ENCODE measurements at places on chromosomes 4 and X.
A peak's percentile ranks its signal among the peaks of the same experiment; 100 is the strongest.

DNA sequence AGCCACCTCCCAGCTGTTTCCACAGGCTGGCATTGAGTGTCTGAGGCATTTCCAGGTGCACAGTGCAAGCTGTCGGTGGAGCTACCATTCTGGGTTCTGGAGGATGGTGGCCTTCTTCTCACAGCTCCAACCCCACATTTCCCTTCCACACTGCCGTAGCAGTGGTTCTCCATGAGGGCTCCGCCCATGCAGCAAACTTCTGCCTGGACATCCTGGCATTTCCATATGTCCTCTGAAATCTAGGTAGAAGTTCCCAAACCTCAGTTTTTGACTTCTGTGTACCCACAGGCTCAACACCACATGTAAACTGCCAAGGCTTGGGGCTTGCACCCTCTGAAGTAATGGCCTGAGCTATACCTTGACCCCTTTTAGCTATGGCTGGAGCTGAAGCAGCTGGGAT lies 10.3 kb upstream of the FRMPD4 start:
- ATAC-seq: no peak

DNA sequence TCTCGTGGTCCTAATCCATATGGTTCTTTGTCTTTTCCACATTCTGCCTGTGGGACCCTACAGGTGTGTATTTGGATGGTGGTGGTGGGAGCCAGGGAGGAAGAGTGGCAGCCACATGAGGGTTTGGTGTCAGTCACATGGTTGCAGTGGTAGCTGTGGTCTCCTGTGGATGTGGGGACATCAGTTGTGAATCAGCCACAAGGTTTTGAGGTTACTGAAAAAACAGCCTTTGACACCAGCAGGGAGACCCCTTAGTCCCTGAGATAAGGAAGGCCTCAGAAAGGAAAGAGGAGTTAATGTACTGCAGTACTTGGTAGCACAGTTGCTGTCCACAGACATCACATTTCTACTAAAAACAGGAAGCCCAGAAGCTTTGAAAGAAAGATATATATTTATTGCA lies 15.8 kb upstream of the GAGE10 start:
- no peak for ATAC-seq

DNA sequence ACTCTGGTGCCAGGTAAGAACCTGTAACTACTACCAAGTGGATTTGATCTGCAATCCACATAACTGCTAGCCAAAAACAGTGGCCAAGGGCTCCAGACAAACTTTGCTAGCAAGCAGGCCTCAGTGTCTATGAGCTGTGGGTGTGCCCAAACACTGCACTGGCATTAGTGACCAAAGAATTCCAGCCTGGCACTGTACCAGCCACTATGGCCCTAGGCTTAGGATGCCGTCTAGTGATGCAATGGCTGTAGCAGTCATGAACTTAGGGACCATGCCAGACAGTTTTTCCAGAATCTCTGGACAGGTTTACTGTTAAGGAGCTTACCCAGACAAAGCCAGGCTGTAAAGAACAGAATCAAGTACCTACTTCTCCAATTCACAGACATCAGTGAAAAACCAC lies 33.7 kb upstream of the PRR27 start:
- ATAC-seq: peak; percentile 32

DNA sequence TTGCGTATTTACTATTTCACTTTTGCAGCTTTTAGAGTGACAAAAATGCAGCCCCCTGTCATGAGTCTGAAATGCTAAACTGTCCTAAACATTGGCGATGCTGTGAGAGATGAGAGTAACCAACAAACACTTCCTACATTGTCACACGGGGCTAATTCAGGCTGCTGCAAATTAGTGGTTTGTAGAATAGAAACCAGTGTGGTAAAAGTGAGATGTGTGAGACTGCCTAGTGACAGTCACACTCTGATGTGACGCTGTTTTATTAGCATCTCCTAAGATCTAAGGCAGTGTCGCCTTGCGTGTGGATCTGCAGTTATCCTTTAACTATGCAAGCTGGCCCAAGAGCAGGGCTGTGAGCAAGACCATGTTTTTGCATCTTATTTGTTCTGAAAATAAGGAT lies 800.2 kb upstream of the TENM3 start:
- no peak for ATAC-seq

DNA sequence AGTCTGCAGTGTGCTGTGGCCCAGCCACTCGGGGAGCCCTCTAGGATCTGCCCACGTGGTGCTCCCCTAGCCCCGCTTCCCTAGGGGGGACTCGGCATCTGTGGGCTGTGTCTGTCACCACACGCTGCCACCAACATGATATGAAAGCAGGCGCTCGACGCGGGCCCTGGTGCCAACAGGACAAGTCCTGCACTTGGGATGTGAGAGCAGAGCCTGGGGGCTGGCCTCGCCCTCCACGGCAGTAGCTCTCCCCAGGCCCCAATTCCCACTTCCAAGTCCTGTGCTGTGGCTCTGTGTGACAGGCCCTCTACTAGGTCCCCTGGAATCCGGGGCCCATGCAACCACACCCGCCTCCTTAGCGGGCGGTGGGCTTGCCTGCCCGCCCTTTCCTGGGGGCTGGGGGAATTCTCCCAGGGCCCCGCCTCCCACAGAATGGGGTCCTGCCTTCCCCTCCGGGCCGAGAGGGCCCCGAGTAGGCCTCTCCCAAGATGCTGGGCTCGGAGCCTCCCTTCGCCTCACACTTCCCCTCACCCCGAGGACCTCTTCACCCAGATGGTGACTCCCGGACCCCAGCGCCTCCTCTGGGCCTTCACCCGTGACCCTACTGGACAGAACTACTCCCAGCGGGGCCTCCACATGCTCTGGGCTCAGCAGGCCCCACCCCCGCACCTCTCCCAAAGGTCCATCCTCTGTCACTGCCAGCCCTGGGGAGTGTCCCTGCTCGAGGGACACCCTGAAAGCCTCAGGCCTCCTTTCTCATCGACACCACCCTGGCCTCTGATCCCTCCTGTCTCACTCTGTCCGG lies 11.2 kb downstream of the LRPAP1 start:
- ATAC-seq: peak; percentile 3

- ATAC-seq: no peak
These were observed 61.2 kb downstream of the STARD8 start for GRCh38 chrX:68708503-68709290.

- no peak for ATAC-seq
These were observed 12.0 kb downstream of the BST1 start for GRCh38 chr4:15714646-15715435.

- no peak for ATAC-seq
These were observed 95.6 kb upstream of the PCDH18 start for GRCh38 chr4:137627739-137628460.

DNA sequence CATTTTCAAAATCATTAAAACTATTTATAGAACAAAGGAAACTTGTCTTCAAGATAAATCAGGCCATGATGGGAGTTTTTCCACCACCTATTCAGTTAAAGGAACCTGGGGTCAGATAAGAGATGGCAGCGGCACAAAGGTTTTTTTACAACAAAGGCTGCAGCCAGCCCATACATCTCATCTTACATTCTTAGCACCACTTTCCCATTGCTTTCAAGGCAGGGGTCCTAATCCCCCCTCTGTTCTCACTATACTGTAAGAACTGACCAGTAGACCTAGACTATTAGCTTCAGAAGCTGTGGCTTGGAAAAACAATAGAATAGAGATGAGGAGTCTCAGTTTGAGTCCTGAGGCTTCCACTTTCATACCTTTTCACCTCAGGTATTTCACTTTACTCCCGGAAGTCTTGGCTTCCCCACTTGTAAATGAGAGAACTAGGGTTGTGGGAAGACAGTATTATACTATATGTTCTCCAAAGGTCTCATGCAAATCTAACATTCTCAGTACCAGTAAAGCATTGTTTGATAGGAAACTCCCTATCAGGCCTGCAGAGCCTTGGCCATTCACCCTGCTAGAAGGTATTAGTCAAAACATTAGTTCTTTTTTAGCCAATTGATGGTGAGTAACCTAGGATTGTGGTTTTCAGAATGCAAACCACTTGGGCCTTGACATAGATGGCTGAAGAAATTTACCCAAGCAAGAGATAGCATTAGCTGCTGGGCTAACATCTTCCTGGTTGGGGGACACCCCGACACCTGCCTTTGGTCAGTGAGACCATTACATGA lies 182.9 kb upstream of the PBDC1 start:
- ATAC-seq: no peak

DNA sequence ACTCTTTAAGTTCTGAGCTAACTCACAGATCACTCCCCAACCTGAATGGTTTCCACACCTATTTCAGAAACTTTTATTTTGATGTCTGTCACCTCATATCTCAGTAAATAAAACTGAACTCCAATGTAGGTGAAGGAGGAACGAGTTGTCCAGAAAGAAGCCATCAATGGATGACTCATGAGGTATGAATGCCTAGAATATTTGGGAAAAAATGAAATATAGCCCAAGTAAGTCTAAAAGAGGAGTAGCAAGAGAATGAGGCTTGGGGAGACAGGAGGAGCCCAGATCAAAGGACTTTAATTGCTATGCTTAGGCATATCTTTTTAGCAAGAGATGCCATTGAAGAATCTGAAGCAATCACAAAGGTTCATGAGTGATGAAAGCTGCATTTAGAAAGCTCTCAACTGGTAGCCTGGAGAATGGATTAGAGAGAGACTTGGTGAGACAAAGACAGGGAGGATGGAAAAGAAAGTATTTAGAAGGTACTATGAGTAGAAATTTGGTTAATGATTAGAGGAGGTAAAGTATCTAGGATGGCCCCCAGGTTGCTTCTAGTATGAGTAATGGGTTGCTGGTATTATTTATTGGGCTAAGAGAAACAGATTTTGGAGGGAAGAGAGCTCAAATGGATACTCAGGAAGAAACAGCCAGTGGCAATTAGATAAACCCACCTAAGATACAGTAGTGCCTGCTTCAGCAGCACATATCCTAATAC lies 39.4 kb downstream of the NOCT start:
- ATAC-seq: no peak

DNA sequence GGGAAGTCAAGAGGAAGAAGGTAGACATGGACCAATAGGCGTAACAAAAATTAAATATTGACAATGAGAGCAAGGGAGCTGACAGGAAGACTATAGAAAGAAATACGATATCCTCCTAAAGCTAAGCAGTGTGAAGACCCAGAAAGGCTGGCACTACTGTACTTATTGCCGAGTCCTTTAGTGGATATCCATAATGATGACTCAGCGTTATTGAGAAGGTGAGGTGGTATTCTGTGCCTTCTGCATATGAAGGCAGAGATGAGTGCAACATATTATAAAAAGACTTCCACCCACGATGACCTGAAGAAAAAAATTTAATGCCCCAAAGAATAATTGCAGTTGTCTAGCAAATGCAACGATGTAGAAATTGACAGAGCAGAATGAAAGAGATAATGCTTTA lies 13.0 kb upstream of the MCF2 start:
- ATAC-seq: no peak

- no peak for ATAC-seq
These were observed 67.7 kb downstream of the INPP4B start for GRCh38 chr4:142778430-142778829.

DNA sequence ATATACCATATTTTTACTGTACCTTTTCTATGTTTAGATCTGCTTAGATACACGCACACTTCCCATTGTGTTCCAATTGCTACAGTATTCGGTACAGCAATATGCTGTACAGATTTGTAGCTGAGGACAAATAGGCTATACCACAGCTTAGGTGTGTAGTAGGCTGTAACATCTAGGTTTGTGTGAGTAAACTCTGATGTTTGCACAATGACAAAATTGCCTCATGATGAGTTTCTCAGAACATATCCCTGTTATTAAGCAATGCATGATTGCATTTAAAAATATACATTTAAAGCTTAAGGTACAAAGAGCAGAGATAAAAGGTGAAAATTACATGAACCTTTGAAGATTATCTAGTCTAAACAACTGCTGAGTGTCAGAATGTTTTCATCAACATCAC lies 181.7 kb downstream of the ADGRA3 start:
- ATAC-seq: no peak

DNA sequence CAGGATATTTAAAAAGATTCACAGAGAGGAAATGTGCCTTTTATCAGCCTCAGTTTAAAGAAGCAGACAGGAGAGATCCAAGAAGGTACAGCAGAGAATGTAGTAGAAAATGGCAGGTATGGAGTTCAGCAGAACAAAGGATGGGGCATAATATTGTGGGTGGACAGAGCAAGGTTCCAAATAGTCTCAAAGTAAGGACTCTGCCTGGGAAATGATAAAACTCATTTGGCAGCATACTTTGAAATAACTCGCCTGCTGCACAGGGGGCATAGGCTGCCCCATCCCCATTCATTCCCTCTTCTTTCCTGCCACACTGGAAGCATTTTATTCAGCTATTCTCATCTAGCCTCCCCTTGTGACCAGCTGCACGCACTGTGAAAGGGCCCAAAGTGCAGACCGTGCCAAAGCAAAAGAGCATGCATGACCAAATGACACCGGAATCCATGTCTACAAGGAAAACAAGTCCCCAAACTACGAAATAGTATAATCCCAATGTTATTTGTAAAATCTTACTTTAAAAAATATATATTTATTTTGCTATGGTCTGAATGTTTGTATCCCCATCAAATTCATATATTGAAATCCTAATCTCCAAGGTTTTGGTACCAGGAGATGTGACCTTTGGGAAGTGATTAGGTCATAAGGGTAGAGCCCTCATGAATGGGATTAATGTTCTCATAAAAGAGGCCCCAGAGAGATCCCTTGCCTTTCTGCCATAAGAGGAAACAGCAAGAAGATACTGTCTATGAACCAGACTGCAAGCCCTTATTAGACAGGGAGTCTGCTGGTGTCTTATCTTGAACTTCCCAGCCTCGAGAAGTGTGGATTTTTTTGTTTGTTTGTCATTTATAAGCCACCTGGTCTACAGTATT lies 77.4 kb upstream of the PRSS48 start:
- ATAC-seq: no peak

GRCh38 chrX:101391831-101392230 lies 1.0 kb downstream of the RPL36A start:
- ATAC-seq: no peak

DNA sequence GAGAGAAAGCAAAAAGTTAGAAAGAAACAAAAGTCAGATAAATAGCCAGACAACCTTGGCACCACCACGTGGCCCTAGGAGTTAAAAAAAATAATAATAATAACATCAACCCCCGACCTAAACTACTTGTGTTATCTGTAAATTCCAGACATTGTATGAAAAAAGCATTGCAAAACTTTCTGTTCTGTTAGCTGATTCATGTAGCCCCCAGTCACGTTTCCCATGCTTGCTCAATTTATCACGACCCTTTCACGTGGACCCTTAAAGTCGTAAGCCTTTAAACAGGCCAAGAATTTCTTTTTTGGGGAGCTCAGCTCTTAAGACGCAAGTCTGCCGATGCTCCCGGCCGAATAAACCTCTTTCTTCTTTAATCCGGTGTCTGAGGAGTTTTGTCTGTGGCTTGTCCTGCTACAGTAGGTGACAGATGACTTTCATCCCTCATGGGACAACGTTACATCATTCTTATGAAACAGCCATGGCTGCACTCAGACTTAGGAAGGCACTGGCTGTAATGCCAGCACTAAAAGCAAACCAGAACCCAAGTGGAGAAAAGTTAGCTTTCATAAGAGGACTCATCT lies 520 bp downstream of the ACOX3 start:
- peak; percentile 48 for ATAC-seq

GRCh38 chr4:69321153-69321729 lies 41.0 kb downstream of the UGT2B28 start:
- peak; percentile 38 for ATAC-seq

DNA sequence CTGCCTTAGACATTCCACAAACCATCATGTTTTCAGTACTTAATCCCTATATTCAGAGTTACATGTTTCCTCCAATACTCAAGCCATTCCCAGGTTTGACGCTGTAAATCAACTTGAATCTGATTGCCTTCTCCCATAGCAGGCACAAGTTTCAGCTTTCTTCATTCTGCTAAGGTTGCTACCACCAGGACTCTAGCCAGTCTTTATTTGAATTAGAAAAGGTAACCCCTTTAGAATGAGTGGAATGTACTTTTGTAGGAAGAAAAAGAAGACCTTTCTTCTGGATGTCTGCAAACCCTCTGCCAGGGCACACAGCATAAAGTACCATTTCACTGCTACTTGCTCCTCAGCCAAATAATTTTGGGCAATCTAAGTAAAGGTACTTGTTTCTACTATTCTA lies 10.7 kb upstream of the RBMXL3 start:
- no peak for ATAC-seq
